Hepatic stellate cell (primary cell): ENCODE measurements at places on chromosomes 5 and 9.

- DNase-seq, result no peak
Observed at GRCh38 chr5:123805300-123805699, 293.3 kb downstream of the CSNK1G3 start.

DNA sequence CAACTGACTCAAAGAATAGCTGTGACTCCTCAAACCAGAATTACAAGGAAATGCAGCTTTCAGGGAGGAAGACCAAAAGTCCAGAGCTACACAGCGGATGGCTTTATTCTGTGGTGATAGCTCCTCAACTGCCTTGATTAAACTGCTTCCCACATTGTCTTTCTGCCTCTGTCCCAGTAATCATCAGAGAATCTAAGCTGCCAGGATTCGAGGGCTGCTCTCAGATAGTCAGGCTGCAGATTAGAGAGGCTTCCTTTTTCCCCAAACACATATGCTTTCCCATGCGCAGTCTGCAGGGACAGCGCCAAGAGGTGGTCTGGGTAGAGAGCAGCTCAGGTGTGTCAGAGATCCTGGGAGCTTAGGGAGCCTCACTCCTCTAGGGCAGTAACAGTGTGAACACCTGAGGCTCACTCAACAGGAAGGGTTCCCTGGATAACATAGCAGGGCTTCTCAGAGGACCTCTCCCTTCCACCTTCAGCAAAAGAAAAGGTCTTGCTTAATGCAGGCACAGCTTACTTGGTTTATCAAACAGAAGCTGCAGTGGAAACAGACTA lies 439.9 kb upstream of the TLE4 start:
- DNase-seq, result no peak

DNA sequence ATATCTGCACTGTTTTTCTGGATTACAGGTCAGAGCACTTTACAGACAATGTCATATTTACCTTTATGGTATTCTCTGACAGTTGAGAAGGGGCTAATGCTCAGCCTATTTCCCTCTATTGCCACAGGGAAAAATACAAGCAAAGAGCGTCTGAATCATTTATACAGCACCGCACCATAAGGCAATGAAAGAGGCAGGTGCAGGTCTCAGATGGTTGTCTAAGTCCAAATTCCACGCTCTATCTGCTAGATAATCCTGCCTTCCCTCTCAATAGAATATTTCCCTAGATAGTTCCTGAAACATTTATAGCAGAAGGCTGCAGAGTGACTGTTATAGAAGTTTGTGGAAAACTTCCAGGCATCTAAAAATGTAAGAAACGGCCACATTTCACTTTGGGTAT lies 446.1 kb upstream of the CDH6 start:
- no peak for DNase-seq

DNA sequence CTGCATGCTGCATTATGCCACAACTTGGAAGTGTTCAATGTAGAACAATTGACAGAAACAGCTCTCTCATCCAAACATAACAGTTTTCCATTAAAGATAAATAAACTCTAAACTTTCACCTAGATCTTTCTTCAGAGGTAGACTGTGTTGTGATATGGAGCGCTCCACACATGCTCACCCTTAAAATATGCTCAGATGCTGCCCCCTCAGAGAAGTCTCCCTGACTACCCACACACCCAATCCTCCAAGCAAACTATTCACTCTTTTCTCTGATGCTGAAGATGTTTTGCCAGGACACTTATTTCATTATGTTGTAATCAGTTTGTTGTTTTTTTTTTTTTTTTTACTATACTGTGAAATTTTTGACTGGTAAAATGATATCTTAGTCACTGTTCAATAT lies 206.6 kb upstream of the RASA1 start:
- DNase-seq, result no peak

DNA sequence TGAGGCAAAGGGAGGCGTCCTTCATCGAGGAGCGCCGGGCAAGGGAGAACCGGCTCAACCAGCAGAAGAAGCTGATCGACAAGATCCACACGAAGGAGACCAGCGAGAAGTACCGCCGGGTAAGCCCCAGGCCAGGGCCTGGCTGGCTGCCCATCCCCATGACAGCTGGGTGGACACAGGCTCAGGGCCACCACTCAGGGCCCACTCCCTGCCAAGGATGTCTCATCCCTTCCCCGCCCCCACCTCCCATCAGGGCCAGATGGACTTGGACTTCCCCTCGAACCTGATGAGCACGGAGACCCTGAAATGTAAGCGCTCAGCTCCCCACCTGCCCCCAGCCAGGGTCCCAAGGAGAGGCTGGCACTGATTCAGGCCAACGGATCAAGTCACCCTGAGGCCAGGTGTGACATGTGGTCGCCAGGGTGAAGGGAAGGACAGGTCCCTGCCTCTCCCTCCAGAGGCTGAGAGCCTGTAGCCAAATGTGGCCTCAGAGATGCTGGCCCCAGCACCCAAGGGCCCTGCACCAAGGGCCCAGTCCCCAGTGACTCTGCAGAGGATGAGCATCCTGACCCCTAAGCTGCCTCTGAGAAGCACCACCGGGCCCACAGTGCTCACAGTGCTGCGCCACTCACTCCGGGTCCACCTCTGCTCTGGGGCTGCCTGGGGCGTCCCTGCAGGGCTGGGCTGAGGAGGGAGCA lies 3.1 kb upstream of the RABL6 start:
- DNase-seq, result no peak

DNA sequence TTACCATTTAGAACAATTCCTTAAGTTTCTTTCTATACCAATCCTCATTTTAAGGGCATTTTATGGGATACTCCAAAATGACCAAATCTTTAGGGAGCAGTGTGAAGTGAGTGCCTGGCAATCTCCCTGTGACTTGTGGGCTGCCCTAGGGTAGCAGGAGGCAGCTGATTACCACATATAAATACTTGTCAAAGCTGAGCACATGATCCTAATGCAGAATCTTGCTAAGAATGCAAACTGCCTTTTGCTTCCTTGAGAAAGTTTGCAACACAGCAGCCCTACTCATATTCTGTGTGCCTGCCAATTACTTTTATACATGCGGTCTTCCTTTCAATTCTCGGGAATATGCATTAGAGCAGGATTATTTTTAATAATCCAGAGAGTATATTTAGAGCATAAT lies 18.2 kb upstream of the NREP start:
- no peak for DNase-seq

DNA sequence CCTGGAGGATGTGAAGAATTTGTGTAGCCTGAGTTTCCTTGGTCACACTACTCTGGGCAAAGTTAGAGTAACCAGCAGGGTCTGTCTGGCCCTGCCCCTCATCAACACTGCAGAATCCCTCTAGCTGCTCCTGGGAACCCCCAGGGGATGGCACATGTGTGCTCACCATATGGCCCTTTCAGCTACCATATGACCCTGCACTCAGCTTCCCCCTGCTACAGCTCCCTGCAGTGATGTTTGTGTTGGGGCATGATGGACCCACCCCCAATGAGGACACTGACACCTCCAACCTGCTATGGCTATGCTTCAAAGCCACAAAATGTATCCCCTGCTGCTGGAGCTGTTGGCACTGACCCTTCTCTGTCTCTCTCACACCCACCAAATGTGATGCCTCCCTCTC lies 152.7 kb downstream of the SNX18 start:
- DNase-seq, result no peak

DNA sequence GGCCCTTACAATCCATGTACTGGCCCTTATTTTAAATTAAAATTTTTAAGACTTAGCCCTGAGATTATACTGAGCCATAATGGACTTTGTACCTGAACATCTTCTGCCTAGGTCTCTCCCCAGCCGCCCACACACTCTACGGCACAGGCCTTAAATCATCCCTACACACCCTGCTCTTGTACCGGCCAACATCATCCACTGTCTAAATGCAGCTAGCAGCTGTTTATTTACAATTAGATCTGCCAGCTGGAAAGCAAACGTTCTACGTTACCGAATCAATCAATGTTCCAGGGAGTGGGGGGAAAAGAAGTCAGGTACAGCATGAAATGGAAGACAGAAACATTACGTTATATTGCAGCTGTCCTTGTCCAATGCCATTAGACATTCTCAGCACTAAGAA lies 88.4 kb upstream of the GRAMD2B start:
- DNase-seq, result no peak
